Nucleus accumbens (tissue), 56 donors: ENCODE measurements at places on chromosomes 12 and 14.

- no peak for DNase-seq
Measured at GRCh38 chr12:130423136-130423535, 85.4 kb downstream of the PIWIL1 start.

GRCh38 chr14:91947475-91948184 lies at the start of gene FBLN5:
FBLN5 (minus strand) TSS chr14:91947694; CDS start chr14:91947229, 465 bp downstream.
- DNase-seq, result no peak

GRCh38 chr12:26803552-26803951 lies 29.4 kb downstream of the ITPR2 start:
- DNase-seq, result no peak

- no peak for DNase-seq
Measured at GRCh38 chr14:74648601-74649000, 36.6 kb upstream of the LTBP2 start.

- DNase-seq, result no peak
Measured at GRCh38 chr12:109864916-109865315, 15.4 kb downstream of the GLTP start.

- DNase-seq, result no peak
Measured at GRCh38 chr12:64180951-64181350, 41.1 kb downstream of the KICS2 start.

DNA sequence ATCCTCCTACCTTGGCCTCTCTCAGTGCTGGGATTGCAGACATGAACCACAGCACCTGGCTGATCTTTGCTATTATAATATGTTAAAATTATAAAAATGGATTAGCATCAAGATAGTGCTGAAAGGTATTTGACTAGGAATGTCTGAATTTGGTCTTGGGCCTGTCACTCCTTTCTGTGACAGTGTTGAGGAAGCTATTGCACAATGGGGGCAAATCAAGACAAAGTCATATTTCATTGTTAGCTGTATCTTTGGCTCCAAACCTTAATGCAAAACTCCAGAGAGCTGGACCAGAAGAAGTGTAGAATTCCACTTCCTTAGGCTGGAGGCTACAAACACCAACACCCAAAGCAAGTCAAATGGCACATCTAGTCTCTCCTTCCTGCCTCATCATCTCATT lies 42.2 kb downstream of the ZCRB1 start:
- no peak for DNase-seq

DNA sequence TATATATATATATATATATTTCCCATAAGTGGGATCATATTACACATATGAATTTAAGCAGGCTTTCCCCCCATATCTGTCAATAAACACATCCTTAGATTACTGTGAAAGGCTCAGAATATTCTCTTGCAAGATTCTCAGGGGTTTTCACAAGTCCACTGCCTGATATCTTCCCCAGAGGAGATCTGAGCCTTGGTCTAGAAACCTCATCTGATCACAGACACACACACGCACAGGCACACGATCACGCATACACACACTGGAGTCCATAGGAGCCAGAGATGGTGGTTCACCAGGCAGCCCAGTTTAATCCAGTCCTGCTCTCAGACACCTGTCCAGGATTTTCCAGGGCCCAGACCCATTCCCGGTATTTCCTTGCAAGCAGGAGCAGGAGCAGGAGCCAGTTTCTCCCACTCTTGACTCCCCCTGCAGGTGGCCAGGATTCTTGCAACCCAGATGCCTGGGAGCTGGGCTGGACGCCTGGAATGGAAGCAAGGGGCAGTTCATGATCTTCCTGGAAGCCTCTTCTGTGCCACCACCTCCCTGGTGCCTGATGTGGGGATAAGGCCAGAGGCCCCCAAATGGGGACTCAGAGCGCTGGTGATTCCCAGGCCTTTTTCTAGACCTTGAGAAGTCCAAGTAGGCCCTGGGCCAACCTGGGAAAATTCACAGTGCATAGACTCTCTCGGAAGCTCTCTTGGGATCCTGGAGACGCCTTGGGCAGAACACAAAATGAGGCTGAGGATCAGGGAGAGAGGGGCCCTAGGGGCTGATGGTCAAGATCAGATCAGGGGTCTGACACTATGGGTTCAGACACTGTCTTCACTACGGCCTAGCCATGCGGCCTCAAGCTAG lies 16.5 kb upstream of the KRT78 start:
- peak; percentile 7 for DNase-seq

GRCh38 chr12:108773798-108774788 lies 42.8 kb upstream of the CORO1C start:
- DNase-seq, result peak; percentile 17

DNA sequence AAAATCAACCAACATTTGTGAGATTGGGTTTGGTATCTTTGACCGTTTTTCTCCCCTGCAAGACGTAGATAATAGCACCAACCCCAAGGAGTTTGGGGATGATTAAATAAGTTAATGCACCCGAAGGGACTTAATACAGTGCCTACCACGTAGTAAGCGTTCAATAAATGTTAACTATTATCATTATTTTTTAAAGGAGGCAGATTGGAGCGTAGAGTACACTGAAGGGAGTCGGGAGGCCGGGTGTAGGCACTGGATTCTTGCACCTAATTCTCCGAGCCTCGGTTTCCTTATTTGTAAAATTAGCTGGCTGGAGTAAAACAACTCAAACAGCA lies 367 bp upstream of the FRS2 start:
- no peak for DNase-seq

DNA sequence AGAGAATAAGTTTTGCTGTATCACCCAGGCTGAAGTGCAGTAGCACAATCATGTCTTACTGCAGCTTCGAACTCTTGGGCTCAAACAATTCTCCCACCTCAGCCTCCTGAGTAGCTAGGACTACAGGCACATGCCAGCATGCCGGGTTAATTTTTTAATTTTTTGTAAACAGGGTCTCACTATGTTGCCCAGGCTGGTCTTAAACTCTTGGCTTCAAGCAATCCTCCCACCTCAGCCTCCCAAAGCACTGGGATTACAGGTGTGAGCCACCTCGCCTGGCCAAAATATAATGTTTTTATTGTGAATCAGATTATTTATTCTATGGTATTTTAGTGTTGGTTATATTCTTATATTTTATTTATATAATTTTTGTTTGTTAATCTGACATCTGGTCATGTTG lies 3.8 kb upstream of the ZNF740 start:
- DNase-seq, result no peak

- no peak for DNase-seq
Measured at GRCh38 chr12:69495071-69495470, 24.9 kb downstream of the FRS2 start.

DNA sequence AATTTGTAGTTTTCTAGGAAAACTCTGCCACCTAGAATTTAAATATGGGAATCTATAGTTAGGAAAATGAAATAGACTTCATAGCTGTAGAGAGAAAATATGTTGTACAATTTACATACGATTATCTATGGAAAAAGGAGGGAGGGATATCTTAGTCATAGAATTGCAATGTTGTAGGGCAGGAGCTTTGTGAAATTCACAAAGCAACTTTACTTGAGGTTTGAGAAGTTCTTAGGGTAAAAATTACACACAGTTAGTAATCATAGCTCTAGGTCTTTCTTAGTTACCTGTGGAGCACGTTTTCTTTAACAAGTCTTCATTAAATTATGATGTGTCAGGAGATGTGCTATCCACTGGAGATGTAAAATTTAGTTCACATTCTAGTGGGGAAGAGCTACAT lies 61.4 kb upstream of the DBX2 start:
- DNase-seq, result no peak

DNA sequence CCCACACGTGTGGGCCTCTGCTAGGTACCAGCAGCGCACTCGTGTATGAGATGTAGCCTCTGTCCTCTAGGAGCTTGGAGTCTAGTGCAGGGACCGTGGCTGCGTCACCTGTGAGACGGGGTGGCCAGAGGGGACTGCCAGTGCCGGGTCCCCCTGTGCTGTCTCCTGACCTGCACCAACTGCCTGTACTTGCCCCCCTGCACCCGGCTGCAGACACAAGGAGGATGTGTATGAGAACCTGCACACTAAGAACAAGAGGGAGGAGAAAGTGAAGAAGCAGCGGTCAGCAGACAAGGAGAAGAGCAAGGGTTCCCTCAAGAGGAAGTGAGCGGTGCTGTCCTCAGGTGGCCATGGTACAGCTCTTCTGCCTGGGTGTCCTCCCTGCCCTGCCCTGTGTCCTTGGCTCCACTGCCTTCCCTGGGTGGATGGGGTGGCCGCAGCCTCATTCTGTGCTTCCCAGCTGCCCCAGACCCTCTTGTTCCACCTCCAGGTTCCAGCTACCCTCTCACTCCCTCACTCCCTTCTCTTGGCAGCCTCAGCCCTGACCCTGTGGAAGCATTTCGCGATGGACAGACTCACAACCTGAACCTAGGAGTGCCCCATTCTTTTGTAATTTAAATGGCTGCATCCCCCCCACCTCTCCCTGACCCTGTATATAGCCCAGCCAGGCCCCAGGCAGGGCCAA lies 9.6 kb downstream of the PTPN6 start:
- DNase-seq, result no peak

- no peak for DNase-seq
Measured at GRCh38 chr12:2302711-2303580, 250.2 kb downstream of the CACNA1C start.

- DNase-seq, result no peak
Measured at GRCh38 chr14:90499908-90500664, 103.3 kb downstream of the CALM1 start.

GRCh38 chr12:117187421-117187820 lies 2.8 kb downstream of the FBXO21 start:
- DNase-seq, result no peak

- peak; percentile 5 for DNase-seq
Measured at GRCh38 chr14:99946652-99947489, 118.4 kb upstream of the EVL start.

DNA sequence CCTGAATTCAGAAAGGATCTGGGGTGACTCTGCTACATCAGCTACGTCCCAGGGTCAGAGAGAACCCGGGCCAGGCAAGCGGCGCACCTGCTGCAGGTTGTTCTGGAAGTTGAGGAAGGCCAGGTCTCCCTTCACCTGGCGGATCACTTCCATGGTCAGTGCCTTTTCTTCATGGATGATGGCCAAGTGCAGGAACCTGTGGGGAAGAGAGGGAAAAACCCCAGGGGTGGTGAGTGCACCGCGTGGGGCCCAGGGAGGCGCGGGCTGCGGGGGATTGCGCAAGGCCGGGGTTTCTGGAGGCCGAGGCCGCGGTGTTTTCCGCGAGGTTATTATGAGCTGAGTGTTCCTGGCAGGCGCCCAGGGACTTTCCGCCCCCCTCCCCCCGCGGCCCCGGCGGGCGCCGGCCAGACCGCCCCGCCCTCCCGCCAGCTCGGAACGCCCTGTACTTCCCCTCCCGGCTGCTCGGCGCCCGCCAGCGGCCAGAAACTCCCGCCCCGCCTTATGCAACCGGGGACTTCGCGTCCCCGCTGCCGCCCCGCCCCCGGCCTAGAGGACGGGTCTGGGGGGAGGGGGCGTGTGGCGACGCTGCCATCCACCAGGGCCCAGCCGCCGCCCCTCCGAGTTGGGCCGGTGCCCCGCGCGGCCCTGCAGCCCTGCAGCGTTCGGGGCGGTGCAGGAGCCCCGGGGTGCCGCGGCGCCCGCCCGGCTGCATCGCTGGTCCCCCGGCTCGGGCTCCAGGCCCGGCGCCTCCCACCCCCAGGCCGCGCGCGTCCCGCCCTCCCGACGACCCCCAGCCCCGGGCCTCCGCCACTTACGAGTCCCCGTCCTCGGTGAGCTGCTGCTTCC lies 723 bp downstream of the NFKBIA start:
- peak; percentile 87 for DNase-seq

DNA sequence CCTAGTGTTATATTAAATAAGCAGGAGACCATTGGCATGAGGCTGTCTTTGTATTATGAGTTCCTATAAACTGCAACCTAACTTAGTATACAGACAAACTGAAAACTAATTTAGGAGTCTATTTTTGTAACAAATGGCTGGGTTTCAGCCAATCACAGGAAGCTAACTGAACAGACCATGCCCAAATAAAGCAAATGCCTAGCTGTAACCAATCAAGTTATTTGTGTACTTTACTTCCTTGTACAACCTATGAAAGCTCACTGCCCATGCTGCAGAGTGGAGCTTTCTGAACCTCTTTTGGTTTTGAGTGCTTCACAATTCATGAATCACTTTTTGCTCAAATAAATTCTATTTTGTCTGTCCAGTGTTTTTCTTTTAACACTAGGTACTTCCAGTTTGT lies 41.6 kb downstream of the GUCY2C start:
- DNase-seq, result no peak

DNA sequence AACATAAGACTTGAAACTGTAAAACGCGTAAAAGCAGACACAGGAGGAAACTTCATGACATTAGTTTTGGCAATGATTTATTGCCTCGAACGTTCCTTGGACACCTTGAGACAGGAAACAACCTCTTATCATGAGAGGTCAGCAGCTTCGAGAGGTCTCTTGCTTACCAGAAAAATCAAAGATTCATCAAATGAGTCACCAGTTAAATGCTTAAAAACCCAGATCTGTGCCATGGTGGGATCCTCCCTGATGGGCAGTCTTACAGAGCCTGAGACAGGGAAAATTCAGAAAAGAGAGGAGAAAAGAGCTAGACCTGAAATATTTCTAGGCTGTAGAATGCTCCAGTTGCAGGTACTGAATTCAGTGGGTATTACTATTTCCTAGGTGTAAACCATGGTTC lies 1093.9 kb downstream of the AACS start:
- DNase-seq, result no peak

GRCh38 chr12:79560225-79560889 lies 130.4 kb downstream of the PAWR start:
- DNase-seq, result no peak

GRCh38 chr14:27236601-27237000 lies 638.8 kb upstream of the NOVA1 start:
- no peak for DNase-seq

GRCh38 chr12:40226705-40227104 lies 1.9 kb downstream of the LRRK2 start:
- DNase-seq, result peak; percentile 4

DNA sequence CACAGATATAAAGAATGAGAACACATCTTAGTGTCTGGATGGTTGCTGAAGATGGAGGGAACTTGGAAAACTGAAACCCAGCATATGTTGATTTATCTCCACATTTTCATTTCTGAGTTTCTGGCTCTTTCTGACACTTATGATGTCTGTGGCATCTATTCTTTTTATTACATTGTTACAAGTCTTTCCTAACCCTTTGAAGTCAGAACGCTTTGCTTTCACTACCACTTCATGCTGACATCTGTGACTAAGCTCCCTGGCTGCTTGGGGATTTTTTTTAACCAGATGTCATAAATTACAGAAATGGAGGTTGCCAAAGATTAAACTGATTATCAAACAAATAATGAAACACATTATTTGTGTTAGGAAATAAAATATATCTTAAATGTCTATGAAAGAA lies 188.7 kb downstream of the KITLG start:
- DNase-seq, result no peak

DNA sequence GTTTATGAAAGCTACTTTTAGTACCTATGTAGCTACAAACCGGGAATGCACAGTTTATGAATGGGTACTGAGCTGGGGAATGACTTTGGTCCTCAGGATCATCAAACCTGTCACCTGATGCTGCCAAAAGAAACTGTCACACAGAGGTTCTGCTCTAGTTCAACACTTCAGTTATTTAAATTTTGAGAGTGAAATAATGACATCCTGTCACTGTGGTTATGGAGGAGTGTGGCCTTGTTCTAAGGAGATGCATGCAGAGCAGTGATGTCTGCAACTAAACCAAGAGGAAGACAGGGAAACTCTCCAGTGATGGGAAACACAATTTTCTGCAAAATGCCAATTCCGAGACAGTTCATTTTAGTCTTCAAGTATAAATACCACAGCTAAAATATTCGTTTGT lies 4.8 kb upstream of the AEBP2 start:
- DNase-seq, result no peak

GRCh38 chr14:100362311-100362927 lies 39.3 kb downstream of the SLC25A47 start:
- no peak for DNase-seq
